ENCODE measurements at places on chromosomes 2 and 18. TPM values are rescaled to one million over a fixed set of nuclear protein-coding genes. Genes with fewer than 3 reads are reported as not detected.
A peak's percentile ranks its signal among the peaks of the same experiment; 100 is the strongest.

GRCh38 chr18:24672165-24672941 lies 211.9 kb downstream of the HRH4 start:
- peaks cover 3% of the 10 kb centered on the region for H3K27me3 ChIP-seq
- DNase-seq = no peak
- no peak overlapping the region for H3K4me3 ChIP-seq
- H3K4me1 ChIP-seq = no peaks in the 10 kb centered on the region

DNA sequence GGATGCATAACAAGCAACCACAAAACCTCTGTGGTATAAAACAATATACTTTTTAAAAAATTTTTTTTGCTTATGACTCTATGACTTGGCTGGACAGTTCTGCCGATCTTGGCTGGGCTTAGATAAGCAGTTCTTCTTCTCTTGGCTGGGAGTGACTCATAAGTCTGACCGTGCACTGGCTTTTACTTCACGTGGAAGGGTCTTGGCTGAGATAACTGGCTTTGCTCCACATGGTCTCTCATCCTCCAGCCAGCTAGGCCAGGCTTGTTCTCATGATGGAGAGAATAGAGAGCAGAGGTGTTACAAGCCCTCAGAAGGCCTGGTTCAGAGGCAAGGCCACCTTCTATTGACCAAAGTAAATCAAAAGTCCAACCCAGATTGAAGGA lies 178.9 kb upstream of the SERPINE2 start:
- H3K36me3 ChIP-seq = no peaks in the 10 kb centered on the region
- H3K27me3 ChIP-seq = no peaks in the 10 kb centered on the region
- H3K4me1 ChIP-seq = no peaks in the 10 kb centered on the region
- no peak overlapping the region for H3K27ac ChIP-seq
- H3K4me3 ChIP-seq = no peak overlapping the region

DNA sequence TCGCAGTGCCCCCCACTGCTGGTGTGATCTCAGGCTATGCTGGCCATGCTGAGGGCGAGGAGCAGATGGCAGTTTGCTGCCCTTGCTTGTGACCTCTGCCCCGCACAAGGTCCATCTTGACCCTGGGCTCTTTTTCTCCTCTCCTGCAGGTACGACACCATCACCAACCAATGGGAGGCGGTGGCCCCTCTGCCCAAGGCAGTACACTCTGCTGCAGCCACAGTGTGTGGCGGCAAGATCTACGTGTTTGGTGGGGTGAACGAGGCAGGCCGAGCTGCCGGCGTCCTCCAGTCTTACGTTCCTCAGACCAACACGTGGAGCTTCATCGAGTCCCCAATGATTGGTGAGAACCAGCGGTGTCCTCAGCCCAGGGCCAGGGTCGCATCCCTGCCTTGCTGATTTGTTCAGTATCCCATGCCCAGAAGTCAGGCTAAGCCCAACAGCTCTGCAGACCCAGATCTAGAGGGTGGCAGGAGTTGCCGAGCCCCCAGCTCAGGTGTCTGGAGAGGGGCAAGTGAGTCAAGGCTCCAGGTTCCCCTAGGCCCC lies 223.8 kb downstream of the ATAD2B start:
- H3K27me3 ChIP-seq = no peaks in the 10 kb centered on the region
- no peak for DNase-seq
- H3K36me3 ChIP-seq = peaks cover 3% of the 10 kb centered on the region
- H3K27ac ChIP-seq = no peak overlapping the region
- no peak overlapping the region for H3K4me3 ChIP-seq

DNA sequence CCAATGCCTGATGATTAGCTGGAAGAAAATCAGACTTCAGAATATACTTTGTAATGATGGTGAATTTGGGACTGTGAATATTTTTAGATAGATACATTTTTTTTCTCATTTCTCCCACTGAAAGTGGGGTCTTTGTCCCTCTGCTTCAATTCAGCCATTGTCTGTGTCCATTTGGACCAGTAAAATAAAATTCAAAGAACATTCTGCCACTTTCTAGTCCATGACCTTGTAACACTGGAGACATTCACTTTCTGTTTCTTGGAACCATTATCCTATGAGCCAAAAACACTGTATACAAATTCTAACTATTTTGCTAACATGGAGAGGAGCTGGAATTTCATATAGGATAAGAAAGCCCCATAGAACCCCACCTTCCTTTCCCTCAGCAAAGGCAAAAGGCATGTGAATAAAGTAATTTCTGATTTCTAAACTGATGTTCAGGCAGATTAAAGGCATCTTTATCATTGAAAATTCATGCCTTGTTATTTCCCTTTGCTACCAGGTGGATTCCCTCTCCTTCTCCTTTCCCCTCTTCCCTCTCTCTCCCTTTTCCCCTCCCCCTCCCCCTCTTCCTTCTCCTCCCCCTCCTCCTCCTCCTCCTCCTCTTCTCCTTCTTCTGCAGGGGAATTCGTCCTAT lies 2010.4 kb upstream of the LRRTM1 start:
- no peak overlapping the region for H3K4me3 ChIP-seq
- H3K4me1 ChIP-seq = no peaks in the 10 kb centered on the region
- no peak overlapping the region for H3K27ac ChIP-seq
- H3K36me3 ChIP-seq = no peaks in the 10 kb centered on the region
- no peak for DNase-seq

DNA sequence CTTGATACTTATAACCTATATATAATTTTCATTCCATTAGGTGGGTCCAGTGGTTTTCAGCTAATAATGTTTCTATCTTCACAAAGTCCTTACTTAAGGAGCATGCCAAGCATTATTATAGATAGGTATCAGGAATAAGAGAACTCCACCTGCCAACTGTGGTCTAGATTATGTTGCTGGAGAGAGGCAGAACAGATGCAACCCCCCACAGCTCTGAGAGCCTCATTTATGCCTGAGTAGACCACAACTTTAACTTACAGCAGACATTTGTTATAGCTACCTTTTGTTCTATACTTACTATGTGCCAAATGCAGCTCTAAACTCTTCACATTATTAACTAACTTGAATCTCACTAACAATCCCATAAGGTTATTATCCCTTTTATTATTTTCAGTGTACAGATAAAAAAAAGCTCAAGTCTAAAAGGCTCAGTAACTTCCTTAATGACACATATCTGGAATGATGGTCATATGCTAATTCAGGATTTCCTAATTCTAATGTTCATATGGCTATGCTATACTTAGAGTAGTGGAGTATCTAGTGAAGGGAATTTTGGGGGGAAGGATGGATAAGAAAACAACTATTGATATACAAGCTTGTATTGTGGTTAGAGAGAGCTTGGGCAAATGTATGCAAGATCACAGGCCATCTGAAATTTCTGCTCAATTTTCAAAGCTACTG lies 119.1 kb upstream of the RND3 start:
- H3K4me1 ChIP-seq = peaks cover 5% of the 10 kb centered on the region
- H3K27ac ChIP-seq = no peak overlapping the region
- no peaks in the 10 kb centered on the region for H3K27me3 ChIP-seq
- no peaks in the 10 kb centered on the region for H3K36me3 ChIP-seq

DNA sequence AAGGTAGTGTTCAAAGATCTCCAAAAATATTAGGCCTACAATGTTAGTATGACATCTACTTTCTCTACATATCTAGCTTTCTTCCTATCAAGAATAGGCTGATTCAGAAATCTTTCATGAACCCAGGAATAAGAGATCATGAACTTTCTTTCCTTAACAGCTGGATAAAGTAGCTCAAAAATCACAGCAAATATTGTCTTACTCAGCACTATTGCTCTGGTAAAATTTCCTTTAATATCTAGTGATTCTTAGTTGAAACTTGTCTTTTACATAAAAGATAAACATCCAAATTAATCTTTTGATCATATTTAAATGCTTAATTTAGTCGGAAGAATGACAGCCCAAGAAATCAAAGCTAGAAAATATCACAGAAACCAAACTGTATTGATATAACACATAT lies 131.9 kb downstream of the NOL4 start:
- no peaks in the 10 kb centered on the region for H3K36me3 ChIP-seq
- no peaks in the 10 kb centered on the region for H3K4me1 ChIP-seq
- no peaks in the 10 kb centered on the region for H3K27me3 ChIP-seq
- no peak overlapping the region for H3K27ac ChIP-seq
- H3K4me3 ChIP-seq = no peak overlapping the region

DNA sequence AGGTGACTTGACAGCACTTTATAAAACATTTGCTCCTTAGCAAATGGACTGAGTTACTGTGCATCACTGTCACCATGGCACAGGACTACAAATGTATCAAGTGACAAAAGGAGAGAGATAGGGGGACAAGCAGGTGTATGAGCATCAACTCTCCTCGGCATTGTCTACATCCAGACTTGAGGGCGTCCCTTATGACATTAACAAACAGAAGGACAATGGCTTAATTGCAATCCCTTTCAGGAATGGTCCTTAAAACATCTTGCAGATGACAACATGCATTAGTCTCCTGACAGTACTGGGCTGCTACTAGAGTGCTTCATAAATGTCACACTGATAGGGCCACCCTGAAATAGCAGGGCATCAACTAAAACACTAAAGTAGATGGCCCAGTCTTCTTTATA lies 198.8 kb downstream of the PDE1A start:
- H3K4me1 ChIP-seq = peaks cover 1% of the 10 kb centered on the region
- no peaks in the 10 kb centered on the region for H3K36me3 ChIP-seq
- H3K27me3 ChIP-seq = no peaks in the 10 kb centered on the region
- no peak overlapping the region for H3K27ac ChIP-seq

- H3K4me3 ChIP-seq = no peak overlapping the region
- peaks cover 8% of the 10 kb centered on the region for H3K4me1 ChIP-seq
- DNase-seq = no peak
- no peaks in the 10 kb centered on the region for H3K27me3 ChIP-seq
These were observed 28.8 kb downstream of the SETBP1 start for GRCh38 chr18:44709307-44710126.

DNA sequence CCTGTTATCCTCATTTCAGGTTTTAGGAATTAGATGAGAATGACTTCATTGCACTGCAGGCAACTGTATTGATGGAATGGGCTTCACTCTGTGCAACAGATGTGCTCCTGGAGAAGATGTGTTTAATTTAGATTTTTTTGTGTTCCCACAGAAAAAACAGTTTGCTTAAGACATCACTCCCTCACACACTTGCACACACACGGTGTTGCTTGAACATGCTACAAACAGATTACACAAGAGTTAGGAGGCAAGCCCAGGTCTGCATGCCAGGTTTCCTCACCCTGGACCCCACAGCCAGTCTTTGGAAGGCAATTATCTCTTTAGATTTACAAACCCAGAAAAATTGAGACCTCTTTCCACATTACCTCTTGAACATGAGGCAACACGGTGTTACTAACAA lies 93.7 kb upstream of the KLHL29 start:
- H3K27ac ChIP-seq = no peak overlapping the region
- H3K4me1 ChIP-seq = peaks cover 7% of the 10 kb centered on the region
- H3K27me3 ChIP-seq = no peaks in the 10 kb centered on the region
- H3K4me3 ChIP-seq = no peak overlapping the region
- no peak for DNase-seq

DNA sequence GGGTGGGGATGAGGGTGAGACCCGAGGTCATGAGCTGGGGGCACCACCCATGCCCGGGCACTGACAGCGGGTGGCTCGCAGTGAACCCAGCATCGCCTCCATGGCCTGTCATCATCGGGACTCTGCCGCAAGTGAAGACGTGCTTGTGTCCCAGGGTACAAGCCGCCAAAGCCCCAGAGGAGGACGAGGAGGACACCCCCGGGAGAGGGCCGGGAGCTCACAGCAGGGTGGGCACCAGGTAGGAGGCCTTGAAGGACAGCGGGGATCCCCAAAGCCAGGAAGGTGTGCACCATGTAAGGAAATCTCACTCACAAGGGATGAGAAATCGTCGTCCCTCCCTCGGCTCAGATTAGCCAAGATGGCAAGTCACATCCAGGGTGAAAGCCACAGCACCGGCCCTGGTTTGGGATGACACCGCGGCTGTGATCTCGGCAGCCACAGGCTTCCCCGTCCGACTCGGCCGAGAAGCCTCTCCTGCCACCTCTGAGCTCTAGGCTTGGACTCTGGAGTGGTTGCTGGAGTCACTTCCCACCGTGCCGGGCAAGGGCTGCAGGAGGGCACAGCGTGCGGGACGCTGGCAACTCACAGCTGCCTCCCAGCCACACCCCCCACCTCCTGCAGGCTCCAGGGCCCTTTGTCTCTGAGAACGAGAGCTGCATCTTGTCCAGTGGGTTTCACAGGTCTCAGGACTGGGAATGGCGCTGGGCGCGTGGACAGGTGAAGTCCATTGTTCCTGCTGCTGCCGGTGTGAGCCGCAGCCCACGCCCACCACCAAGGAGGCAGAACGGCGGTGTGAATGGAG lies 81.6 kb upstream of the CTDP1 start:
- H3K27me3 ChIP-seq = no peaks in the 10 kb centered on the region
- peak; percentile 27 for DNase-seq
- H3K36me3 ChIP-seq = no peaks in the 10 kb centered on the region
- peaks cover 13% of the 10 kb centered on the region for H3K4me1 ChIP-seq

GRCh38 chr2:74767618-74768017 lies 66.3 kb upstream of the HK2 start:
- no peaks in the 10 kb centered on the region for H3K36me3 ChIP-seq
- DNase-seq = no peak
- H3K27me3 ChIP-seq = no peaks in the 10 kb centered on the region
- H3K4me1 ChIP-seq = peaks cover 14% of the 10 kb centered on the region
- no peak overlapping the region for H3K4me3 ChIP-seq

DNA sequence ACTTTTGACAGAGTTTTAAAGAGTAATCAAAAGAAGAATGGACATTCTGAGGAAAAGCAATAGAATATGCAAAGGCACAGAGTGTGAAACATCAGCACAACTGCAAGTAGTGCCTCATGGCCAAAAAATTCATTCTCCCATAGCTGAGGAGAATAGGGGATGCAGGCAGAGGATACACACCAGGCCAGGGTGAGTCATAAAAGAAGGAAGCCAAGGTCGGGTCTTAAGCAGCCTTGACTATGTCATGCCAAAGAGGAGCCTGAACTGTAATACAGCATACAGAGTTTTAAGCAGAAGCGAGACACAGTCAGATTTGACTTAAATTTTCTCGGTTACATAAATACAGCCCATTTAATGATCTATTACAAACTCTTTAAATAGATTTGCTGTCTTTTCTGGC lies 165.0 kb downstream of the LNPK start:
- H3K4me1 ChIP-seq = no peaks in the 10 kb centered on the region
- no peaks in the 10 kb centered on the region for H3K36me3 ChIP-seq
- no peak for DNase-seq
- no peak overlapping the region for H3K4me3 ChIP-seq
- no peaks in the 10 kb centered on the region for H3K27me3 ChIP-seq

DNA sequence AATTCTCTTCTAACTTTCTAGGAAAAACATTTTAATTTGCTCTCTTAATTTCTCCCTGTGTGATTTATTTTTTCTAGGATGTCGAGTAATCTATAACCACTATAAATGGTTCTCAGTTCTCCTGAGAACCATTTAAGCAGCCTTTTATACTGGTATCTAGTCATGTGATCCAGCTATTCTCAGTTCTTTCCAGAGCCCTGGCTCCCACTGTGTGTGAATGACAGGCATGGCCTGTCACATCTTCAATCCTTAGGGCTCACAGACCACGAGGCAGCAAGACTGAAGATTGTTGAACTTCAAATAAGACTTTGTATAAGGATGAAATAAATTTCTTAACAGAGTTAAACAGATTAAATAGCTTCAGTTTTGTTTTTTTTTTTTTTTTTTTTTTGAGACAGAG lies 219.4 kb downstream of the HNMT start:
- no peak for DNase-seq
- H3K36me3 ChIP-seq = no peaks in the 10 kb centered on the region
- H3K4me1 ChIP-seq = no peaks in the 10 kb centered on the region

The LDLRAD4 gene
- 35.7 TPM for total RNA-seq

The HOXD8 gene
- 4.5 TPM for total RNA-seq

The CAPN14 gene
- not detected for total RNA-seq

The CYP26B1 gene
- 24.2 TPM for total RNA-seq

The TDRD15 gene
- total RNA-seq = under 0.01 TPM
